Motor neuron (in vitro differentiated cells): ENCODE measurements at places on chromosomes 16 and 17. TPM values are rescaled to one million over a fixed set of nuclear protein-coding genes. Genes with fewer than 3 reads are reported as not detected.

Gene KCNAB3
- total RNA-seq: 10.0 and 17.2 TPM in 2 replicates

Gene ATP2C2
- 2.2 and 2.6 TPM in 2 replicates for total RNA-seq

Gene HCRT
- not detected in 2 replicates for total RNA-seq

Gene TBC1D3C
- total RNA-seq: not detected in 2 replicates

Gene IRF8
- 0.46 TPM in 1 of 2 replicates, not detected in the other for total RNA-seq

Gene KRT27
- 0.13 TPM in 1 of 2 replicates, not detected in the other for total RNA-seq

Gene CLDN6
- 1.7 and 2.4 TPM in 2 replicates for total RNA-seq

Gene NAGLU
- 8.5 and 9.1 TPM in 2 replicates for total RNA-seq

Gene ZSCAN10
- total RNA-seq: 0.59 and 1.0 TPM in 2 replicates

Gene TPSD1
- 0.14 TPM in 1 of 2 replicates, not detected in the other for total RNA-seq

Gene TBC1D26
- total RNA-seq: 0.15 and 0.92 TPM in 2 replicates
